Activated T-cell treated with anti-CD3 and anti-CD28 coated beads, Interleukin-2, amount 50 U/mL, for 72 hours (primary cell): ENCODE measurements at places on chromosomes 4 and X. TPM values are rescaled to one million over a fixed set of nuclear protein-coding genes. Genes with fewer than 3 reads are reported as not detected.

DNA sequence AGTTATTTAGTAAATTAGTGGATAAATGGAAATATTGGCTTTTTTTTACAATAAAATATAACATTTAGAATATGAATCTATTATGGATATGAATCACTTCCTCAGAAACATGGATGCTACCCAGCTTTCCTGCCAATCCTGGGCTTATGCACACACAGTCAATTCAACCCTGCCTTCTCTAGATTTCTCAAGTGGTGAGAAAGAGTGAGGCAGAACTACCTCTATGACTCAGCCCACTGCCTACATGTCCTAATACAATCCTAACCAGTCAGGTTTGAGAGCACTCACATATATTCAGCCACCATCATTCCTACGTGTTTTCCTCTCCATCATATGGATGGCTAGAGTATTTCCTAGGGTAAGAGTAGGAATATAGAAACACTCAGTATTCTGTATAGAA lies 91.1 kb upstream of the ANKRD50 start:
- peak; percentile 6 for DNase-seq

Gene ADH7
- total RNA-seq, result not detected

Gene USP17L22
- not detected for total RNA-seq

- no peak for DNase-seq
These were observed 107.3 kb downstream of the SH3RF1 start for GRCh38 chr4:169163495-169163894.

GRCh38 chrX:14064626-14065432 lies 35.1 kb upstream of the GEMIN8 start:
- no peak for DNase-seq

DNA sequence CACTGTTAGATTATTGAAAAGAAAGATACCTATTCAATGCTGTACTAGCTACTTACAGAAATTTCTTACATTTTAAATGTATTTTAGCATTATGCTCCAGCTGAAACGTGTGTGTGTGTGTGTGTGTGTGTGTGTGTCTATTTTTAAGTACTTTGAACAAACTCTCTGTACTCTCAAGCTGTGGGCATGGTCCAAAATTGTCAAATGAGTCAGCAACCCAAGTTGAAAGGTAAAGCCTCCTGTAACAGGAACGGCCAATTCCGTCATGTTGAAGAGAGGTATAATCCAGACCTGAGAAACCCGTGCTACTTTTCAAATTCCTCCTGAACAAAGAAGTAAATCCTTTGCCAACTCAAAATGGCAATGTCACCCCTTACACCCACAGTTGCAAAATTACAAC lies 20.5 kb downstream of the MAOB start:
- DNase-seq, result no peak

DNA sequence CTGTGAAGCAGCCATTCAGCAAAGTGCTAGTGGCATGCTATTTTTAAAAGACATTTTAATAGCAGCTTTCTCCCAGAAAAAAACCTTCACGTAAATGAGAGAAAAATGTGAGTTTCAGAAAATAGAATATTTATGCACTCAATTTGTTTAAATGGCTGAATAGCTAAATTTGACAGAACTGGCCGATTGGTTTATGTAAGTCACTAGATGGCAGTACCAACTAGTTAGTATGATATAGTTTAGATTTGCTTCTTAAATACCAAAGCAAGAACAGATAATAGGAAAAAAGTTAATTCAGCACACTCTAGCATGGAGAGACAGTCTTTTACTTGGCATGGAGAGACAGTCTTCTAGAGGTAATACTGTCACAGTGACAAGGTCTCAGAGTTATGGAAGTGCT lies 250.1 kb downstream of the SNCA start:
- no peak for DNase-seq

DNA sequence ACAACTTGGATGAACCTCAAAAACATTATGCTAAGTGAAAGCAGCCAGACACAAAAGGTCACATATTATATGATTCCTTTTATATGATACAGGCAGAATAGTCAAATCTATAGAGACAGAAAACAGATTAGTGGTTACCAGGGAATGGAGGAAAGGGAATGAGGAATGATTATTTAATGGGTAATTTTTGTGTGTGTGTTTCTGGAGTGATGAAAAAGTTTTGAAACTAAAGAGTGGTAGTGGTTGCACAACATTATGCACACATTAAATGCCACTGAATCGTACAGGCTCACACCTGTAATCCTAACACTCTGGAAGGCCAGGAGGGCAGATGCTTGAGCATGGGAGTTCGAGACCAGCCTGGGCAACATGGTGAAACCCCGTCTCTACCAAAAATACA lies 19.6 kb upstream of the SOD3 start:
- no peak for DNase-seq

Gene SRPX2
- not detected for total RNA-seq
